ENCODE measurements at places on chromosomes 2 and 18.
A peak's percentile ranks its signal among the peaks of the same experiment; 100 is the strongest.

- no peak for DNase-seq
Observed at GRCh38 chr2:232325324-232326273, 53.0 kb upstream of the ALPP start.

DNA sequence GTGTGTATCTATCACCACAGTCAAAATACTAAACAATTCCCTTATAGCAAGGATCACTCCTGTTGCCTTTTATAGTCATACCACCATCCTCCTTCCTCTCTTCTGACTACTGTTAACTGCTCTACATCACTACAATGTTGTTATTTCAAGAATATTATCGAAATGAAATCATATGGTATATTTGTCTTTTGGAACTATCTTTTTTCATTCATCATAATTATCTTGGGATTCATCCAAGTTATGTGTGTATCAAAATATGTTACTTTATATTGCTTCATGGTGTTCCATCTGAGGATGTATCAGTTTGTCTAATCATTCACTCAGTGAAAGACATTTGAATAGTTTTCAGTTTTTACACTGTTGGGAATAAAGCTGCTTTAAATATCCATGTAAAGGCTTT lies 1423.0 kb upstream of the PIK3C3 start:
- DNase-seq = no peak

DNA sequence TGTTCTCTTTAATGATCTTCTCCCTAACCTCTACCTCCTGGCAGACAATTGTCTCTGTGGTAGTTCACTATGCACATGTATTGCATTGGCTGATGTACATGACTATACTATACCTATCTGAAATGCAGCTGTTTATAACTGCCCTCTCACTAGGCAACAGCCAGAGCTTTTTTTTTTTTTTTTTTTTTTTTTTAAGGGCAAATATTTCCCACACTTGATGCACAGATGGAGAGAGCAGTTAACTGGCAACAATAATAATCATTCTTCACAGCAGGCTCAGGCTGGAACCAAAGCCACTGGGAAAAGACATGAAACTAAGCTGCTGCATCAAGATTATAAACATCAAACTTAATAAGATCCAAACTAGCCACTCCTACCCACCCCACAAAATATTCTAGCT lies 707.7 kb downstream of the LRP1B start:
- no peak for DNase-seq

- DNase-seq = no peak
Observed at GRCh38 chr2:215272918-215273317, 38.9 kb upstream of the ATIC start.

- peak; percentile 14 for DNase-seq
Observed at GRCh38 chr18:9135912-9136314, 668 bp upstream of the ANKRD12 start.

DNA sequence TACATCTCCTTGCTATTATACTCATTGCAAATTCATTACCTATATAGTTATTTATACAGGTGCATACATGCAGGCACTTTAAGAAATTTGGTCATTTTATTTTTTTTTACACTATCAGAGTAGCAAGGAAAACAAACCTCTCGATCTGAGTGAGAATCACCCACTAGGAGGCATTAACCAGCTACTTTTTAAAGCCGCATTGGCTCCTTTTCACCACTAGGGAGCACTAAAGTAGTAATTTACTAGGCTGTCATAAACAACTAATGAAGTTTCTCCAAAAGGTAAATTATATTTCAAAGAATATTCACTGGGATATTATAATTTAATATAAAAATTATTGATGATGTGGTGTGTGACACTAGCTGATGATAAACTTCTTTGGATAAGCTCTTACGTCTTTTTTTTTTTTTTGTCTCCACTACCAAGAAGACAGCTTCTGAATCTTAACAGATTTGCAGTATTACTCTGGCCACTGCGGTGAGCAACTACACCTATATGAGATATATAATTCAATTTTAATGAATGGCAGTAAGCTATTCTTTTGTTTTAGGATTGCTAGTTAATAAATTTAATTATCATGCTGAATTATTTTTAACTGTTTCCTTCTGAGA lies 101.9 kb downstream of the NOL4 start:
- DNase-seq = no peak

DNA sequence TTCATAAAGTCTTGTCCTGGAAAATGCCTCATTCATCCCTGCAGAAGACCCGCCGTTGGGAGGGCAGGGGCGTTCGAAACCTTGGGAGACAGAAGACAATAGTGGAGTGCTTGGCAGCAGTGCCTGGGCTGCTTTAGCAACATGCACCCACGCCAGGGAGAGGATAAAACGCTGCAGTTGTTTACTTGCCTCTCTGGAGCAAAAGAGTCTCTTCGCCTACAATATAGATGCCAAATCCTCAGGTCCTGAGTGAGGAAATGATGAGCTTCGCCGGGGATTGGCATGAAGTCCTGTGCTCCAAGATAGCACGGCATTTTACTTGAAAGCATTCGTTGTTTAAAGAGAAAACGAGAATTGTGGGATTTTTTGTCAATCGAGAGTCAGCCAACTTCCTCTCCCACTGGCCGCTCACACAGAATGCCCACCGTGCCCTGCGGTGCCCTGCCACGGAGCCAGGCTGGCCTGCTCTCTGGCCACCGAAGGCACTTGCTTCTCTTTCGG lies 152.5 kb upstream of the POU3F3 start:
- DNase-seq = no peak

DNA sequence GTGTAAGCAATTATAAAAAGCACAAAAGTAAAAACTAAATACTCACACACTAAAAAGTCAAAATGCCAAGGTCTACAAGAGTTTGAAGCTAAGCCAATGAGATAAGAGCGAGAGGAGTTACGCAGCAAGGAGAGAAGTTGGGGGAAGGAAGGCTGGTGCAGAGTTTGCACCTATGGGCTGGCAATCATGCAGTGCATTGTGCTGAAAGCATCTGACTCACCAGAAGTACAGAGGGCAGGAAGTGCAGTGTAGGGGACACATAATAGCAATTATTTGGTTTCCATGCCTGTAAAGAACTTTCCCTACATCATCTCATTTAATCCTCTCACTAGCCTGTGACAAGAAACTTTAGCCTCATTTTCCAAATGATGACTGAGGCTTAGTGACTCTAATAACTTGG lies 142.7 kb upstream of the KYNU start:
- DNase-seq = no peak

DNA sequence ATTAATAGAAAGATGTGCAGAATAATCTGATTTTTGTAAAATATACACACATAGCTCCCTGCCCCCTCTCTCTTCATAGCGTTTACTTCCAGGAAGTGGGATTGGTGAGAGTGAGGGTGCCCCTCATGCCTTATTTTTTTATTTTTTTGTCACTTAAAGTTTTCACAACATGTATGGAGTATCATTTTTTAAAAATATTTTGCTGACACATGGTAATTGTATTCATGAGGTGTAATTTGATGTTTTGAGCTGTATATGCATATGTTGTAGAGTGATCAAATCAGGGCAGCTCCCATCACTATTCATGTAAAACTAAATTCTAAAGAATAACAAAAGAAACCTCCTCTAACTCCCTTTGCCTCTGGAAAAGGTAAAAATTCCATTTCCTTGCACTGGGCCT lies 74.7 kb downstream of the VSNL1 start:
- DNase-seq = no peak

DNA sequence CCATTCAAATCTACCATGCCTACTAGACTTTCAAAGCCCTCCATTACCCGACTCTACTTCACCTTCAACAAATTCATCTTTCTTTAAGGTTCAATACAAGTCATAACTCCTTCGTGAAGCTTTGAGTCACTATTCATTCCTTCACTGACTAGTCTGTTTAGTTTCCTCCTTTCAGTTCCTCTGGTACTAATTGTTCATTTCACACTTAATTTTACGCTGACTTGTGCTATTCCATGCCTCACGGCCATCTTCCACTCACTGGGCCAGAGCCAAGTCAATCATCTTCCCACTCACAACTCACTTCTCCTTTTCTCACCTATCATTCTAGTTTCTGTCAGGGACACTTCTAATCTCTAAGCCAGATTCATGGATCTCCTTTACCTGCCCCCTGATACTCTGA lies 136.2 kb downstream of the MTX2 start:
- no peak for DNase-seq

GRCh38 chr18:44909191-44909719 lies 228.6 kb downstream of the SETBP1 start:
- DNase-seq = no peak

GRCh38 chr2:241885291-241885945 lies 15.9 kb downstream of the RTP5 start:
- no peak for DNase-seq

DNA sequence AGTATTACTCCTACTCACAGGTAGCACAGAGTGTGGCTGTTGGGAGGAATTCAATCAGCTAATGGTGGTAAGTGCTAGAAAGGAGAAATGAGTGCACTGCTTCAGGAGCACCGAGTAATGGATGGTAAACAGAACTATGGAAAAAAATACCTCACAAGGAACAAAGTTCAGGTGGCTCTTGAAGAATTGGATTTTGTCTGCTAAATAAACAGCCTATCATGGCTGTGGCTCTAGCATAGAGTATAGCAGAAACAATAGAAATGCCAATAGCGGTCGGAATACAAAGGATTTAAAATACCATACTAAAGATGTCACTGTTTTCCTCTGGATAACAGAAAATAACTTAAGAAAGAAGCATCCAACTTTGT lies 482.5 kb downstream of the NUP35 start:
- DNase-seq = no peak
